ENCODE measurements at places on chromosomes 5 and 9.

DNA sequence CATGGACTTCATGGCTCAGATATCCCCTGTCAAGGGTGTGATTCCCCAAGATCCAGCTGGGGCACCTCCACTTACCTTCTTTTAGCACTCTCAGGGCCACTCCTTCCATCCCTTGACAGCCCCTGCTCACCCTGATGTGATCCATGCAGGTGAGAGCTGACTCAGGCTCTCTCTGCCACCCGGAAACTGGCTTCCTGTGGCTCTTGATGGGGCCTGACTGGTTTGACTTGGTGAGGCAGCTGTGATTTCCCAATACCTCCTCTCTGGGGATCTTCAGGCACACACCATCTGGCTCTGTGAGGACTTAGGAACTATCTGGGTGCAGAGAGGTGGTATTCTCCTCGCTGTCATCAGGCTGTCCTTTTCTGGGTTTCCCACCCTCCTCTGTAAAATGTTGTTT is 7.9 kb upstream of the FAT2 start:
- DNase-seq, result no peak

- no peak for DNase-seq
Observed at GRCh38 chr5:59188419-59189225, 605.7 kb downstream of the RAB3C start.

GRCh38 chr9:91765296-91765695 is 184.7 kb downstream of the ROR2 start:
- DNase-seq, result no peak

GRCh38 chr5:124719113-124719967 is 27.1 kb downstream of the ZNF608 start:
- DNase-seq, result no peak

GRCh38 chr5:172904643-172905345 is 54.4 kb upstream of the RPL26L1 start:
- DNase-seq, result peak; percentile 74

GRCh38 chr5:29930316-29930715 is 1263.2 kb upstream of the CDH6 start:
- no peak for DNase-seq

DNA sequence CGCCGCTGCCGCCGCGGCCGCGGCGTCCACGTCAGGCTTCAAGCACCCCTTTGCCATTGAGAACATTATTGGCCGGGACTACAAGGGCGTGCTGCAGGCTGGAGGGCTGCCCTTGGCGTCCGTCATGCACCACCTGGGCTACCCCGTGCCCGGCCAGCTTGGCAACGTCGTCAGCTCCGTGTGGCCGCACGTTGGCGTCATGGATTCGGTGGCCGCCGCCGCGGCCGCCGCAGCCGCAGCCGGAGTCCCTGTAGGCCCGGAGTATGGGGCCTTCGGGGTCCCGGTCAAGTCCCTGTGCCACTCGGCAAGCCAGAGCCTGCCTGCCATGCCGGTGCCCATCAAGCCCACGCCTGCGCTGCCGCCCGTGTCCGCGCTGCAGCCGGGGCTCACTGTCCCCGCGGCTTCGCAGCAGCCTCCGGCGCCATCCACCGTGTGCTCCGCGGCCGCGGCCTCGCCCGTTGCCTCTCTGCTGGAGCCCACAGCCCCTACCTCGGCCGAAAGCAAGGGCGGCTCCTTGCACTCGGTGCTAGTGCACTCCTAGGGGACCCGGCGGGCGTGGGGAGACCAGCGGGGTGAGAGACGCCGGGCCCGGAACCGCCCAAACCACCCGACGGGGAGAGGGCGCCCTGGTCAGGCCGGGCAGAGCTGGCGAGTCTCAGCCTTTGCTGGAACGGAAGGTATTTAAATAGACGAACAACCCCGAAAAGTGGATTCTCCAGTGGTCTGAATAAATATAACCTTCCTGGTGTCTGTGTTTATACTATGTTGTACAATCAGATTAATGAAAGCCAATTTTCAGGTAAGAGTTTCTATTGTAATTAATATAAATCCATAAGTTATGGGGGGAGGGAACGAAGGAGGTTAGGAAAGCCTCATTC is 1.2 kb downstream of the FOXB2 start:
- no peak for DNase-seq

DNA sequence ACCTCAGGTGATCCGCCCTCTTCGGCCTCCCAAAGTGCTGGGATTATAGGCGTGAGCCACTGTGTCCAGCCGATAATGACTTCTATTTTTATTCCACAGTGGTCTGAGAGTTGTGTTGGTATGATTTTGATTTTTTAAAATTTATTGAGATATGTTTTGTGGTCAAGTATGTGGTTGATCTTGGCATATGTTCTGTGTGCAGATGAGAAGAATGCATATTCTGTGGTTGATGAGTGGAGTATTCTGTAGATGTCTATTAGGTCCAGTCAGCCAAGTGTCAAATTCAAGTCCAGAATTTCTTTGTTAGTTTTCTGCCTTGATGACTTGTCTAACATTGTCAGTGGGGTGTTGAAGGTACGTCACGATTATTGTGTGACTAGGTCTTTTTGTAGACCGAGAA is 338.2 kb upstream of the TARS1 start:
- no peak for DNase-seq

DNA sequence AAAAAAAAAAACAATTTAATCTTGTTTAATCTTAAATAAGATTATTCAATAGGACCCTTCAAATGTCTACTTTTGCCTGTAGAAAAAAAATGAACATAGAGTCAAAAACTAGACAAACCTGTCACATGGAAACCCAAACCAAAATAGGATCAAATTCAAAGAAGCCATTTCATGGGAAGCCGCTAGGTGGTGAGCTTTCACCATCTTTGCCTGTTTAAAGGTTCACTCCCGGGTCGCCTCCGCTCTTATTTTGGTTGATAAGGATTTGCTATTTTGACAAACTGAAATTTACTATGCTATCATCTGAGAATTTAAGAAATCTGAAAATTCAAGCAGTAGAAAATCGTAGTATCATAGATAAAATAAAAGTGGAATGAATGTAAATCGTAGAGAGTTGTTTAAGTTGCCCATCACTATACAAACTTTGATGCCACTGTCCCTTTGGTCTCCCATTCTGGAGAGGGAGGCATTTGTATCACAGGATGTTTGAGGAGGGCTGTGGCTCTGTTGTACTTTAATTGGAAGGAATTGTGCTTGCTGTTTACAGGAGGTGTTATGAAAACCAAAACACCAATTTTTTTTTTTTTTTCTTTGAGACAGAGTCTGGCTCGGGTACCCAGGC is 43.5 kb upstream of the DNAH5 start:
- no peak for DNase-seq

DNA sequence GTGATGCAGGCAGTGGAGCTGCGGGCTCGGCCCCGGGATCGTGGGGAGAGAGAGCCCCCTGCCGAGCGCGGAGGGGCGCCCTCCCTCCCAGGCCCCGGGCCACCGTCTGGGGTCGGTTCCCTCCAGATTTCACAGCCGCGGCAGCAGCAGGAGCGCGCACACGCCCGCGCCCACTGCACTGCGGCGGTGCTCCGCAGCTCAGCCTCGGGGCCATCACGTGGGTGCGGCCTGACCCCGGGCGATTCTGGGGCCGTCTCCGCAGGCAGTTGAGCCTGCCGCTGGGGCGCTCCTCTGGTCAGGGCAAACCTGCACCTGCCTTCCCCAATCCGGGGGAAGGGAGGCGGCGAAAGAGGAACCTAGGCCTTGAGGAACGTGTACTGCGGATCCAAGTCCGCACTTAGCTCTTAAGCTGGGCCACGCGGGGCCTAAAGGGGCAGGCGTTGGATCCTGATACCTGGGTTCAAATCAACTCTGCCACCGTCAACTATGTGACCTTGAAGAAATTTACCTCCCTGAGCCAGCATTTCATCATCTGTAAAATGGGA is 9.4 kb upstream of the DELE1 start:
- DNase-seq, result peak; percentile 20

DNA sequence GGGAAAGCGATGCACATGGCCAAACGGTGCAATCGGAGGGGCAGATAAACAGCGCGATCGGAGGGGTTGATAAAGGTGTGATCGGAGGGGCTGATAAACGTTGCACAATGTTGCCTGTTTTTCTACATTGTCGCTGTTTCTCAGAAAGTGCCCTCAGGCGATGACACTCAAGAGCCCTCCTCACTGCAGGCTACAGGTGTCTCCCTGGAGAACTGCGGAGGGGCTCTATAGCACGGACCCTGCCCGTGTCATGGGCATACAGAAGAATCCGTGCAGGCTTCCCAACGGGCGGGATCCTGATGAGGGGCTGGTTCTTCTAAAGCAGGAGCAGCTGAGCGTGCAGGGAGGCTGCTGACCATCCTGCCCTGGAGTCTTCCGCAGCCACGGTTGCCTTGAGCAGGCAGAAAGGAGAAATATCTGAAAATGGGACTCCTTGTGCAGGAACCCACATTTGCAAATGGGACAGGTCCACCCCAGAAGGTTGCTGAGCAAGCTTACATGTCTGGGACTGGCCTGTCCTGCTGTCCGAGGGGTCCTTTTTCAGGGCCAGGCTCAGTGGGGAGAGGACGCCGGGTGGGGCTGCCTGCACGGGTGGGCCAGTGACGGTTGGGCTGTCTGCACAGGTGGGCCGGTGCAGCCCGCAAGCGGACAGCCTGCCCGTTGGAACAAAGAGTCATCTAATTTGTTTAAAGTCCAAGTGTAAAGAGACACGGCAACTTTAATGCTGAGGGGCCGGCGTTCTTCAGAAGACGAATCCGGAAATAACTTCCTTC is 25.1 kb upstream of the LPCAT1 start:
- no peak for DNase-seq

DNA sequence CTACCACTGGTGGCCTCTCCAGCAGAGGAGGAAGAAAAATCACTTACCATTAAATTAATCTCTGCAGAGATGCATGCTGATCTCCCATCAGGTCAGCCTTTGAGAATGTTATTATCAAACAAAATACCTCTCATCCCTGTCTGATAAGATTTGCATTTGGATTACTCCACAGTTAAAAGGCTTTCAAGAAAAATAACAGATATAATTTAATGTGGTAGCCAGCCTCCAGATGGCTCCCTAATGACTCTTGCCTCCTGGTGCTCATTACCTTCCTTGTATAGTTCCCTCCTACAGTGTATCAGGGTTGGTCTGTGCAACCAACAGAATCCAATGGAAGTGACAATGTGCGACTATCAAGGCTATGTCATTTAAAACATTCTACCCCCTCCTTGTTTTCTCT is 63.6 kb upstream of the TNPO1 start:
- no peak for DNase-seq

DNA sequence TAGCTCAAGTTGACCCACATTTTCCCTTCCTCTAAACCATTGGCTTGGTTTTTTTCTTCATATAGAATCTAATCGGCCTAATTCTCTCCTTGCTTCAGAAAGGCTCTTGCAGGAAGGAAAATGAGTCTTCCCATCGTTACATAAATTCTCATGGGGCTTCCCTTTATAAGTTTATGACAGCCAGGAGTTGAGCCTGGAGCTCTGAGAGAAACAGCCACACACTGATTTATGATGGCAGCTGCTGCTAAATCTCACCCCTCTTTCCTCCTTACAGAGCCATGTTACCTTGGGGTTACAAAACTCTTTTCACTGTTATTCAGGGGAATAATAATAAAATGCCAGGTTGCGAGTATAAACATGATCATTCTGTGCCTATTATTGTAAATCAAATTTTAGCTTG is 5.2 kb upstream of the RNF14 start:
- no peak for DNase-seq

DNA sequence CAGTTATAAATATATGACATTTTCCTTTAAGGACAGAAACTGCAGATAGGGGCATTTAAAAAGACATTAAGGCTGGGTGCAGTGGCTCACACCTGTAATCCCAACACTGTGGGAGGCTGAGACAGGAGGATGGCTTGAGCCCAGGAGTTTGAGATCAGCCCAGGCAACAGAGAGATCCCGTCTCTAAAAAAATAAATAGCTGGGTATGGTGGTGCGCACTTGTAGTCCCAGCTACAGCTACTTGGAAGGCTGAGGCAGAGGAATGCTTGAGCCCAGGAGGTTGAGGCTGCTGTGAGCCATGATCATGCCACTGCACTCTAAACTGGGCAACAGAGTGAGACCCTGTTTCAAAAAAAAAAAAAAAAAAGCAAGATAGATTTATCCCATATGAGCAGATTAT is 63.6 kb downstream of the CSNK1A1 start:
- no peak for DNase-seq

- DNase-seq, result no peak
Observed at GRCh38 chr9:23740531-23740930, 85.5 kb downstream of the ELAVL2 start.

GRCh38 chr5:80865551-80865950 is 94.6 kb upstream of the RASGRF2 start:
- no peak for DNase-seq

- DNase-seq, result no peak
Observed at GRCh38 chr5:36599986-36600779, 6.2 kb upstream of the SLC1A3 start.

GRCh38 chr9:1712861-1713450 is 302.2 kb upstream of the SMARCA2 start:
- DNase-seq, result no peak

GRCh38 chr9:106104887-106105286 is 410.5 kb downstream of the TMEM38B start:
- DNase-seq, result no peak

GRCh38 chr9:132249690-132250089 is 87.8 kb downstream of the NTNG2 start:
- DNase-seq, result no peak

DNA sequence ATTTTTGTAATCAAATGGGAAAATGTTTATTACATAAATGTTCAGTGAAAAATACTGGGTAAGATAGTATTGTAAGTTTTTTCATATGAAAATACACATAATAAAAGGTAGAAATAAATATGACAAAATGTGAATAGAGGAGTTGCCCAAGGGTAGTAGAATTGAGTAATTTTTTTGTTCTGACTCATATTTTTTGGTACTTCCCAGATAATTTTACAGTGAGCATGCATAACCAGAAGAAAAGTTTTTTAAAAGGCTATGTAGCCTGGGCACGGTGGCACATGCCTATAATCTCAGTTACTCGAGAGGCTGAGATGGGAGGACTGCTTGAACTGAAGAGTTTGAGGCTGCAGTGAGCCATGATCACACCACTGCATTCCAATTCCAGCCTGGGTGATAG is 116.9 kb downstream of the PIP5K1B start:
- no peak for DNase-seq

DNA sequence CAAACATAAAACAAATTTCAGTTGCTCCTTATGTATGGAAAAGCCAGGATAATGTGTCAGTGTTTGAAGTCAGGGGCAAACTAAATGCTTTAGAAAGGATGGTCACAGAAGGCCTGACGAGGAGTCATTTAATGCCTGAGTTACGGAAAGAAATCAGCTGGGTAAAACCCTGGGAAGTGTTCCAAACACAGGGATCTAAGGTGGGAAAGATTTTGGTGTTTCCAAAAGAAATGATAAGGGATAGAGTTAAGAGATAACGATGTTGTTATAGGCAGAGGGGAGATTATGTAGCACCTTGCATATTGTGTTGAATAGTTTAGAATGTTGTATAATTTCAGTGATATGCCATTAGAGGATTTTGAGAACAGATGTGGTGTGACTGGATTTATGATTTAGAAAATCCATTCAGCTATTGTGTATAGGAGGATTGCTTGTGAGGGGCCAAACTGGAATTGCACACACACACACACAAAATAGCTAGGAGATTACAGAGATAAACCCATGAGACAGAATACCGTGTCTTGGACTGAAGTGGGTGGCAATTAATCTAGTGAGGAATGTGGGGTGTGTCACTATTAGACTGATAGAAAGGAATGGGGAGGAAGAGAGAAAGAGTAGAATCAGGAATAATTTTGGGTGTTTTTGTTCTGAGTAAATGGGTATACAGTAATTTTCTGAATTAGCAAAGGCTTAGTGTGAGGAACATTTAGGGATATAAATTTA is 274.2 kb upstream of the DAB2 start:
- DNase-seq, result peak; percentile 62

- DNase-seq, result no peak
Observed at GRCh38 chr5:42306287-42306686, 117.0 kb upstream of the GHR start.
